ENCODE measurements at places on chromosomes 5 and 9.

DNA sequence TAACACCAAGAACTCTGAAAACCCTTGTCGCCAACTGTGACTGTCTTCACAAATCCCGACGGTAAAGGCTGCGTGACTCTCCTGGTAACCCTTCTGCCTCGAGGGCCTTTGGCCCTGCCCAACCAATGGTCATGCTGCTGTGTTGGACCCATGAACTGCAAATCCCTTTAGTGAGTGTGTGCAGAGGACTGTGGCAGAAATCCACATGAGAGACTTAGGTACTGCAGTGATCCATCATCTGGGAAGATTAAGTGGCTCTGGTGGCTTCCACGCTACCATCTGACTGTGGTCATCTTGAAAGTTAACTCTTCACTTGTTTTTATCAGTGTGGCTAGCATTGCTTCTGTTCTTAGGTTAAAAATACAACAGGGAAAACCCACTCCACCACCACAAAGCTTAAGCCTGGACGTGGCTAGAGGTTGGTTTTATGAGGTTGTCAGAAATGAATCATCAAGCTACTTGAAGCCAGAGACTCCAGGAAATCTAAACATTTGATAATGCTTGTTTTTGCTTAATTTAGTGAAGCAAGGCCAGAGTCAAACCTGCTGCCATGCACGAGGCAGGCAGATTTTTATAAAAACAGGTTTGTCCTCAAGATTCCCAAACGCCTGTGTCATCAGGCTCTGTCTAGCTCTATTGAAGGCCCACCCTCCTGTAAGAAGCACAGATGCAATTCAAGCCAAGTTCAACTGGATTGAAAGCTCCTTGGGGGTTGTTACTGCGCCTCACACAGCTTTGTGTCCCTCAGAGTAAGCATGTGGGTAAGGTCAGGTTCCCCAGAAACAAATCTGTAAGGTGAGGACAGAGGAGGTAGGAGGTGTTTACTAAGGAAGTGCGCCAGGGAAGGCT is 52.7 kb upstream of the ERCC6L2 start:
- DNase-seq: no peak

- no peak for DNase-seq
These were observed 34.5 kb upstream of the LIFR start for GRCh38 chr5:38590838-38591522.

DNA sequence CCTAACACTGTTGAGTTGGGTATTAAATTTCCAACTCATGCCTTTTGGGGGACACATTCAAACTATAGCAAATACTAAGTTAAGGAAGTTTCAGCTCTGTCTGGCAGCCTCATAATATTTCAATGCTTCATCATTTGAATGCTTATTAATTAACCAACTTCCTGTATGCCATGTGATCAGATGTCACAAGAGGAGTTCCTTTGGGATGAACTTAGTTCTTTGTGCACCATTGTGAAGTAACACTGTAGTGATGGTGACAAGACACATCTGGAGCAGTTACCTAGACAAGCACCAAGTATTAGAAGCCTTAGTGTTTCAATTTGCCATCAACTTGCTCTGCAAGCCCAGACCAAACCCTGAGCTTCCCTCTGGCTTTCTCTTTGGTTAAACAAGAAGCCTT is 90.7 kb upstream of the IL12B start:
- DNase-seq: no peak

- no peak for DNase-seq
These were observed 11.4 kb downstream of the BHMT start for GRCh38 chr5:79122973-79123372.

- peak; percentile 93 for DNase-seq
These were observed 158.9 kb downstream of the ADAMTSL1 start for GRCh38 chr9:18632632-18633403.

- DNase-seq: no peak
These were observed 68.0 kb downstream of the HINT1 start for GRCh38 chr5:131096774-131097710.

GRCh38 chr5:1013238-1013947 is 4.8 kb downstream of the NKD2 start:
- no peak for DNase-seq

DNA sequence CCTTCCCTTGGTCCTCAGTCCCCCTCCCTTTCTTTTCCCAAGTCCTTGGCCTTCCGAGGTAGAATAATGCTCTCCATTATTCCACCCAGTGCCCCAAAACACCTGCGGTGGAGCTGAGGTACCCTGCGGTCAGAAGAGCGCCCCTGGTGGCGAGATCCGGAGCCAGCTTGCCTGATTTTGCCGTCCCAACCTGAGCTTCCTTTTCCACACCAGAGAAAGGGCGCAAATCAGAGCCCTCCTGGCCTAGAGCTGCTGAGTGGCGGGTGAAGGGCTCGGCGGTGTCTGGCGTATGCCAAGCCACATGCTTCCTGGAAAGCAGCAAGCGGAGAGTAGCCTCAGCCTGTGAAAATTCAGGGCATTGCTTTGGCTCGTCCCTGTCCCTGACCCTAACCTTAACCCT is 21.1 kb upstream of the CARTPT start:
- no peak for DNase-seq

- DNase-seq: no peak
These were observed 468.5 kb downstream of the TMEM232 start for GRCh38 chr5:110257971-110258370.

GRCh38 chr5:16346380-16346779 is 119.2 kb downstream of the ZNF622 start:
- DNase-seq: no peak

GRCh38 chr5:181120306-181120705 is 10.7 kb downstream of the OR2V1 start:
- DNase-seq: no peak

DNA sequence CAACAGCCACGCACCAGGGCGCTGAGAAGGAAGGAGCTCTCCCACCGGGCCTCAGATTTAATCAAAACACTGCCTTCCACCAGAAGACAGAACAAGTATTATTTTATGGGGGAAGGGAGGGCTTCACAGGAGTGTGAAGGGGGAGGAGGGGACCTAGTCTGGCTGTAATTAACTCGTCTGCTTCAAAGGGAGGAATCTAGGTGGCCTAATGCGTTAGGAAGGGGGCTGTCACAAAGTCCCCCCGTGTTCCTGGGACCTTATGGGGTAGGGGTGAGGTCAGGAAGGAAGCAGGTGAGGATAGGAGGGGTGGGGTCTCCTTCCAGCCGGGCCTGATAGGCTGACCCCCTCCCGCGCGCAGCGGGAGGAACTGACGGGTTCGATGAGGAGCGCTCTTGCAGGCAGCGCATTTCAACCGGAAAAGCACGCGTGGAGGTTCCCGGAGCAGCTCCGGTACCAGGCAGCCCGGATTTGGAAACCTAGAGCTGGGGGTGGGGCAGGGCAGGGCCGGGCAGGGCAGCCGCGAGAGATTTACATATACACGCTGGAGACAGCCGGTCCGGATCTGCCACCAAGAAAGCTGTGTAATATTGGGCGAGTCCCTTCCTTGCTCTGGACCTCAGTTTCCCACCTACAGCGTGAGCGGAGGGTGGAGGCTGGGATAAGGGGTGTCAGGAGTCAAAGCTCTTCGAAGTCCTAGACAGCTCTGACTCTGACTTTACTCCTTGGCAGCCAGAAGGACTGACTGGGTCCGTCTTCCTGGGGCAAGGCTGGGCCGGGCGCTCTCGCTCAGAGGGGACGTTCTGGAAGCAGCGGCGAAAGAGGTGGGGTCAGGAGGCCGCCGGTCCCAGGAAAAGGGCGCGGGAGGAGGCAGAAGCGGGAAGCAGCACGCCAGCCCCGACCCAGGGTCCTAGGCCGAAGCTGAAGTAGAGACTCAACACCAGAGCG is 1.8 kb downstream of the SHB start:
- peak; percentile 68 for DNase-seq

- no peak for DNase-seq
These were observed 1.4 kb downstream of the MARCHF3 start for GRCh38 chr5:127028822-127029457.

Data from dermis microvascular lymphatic vessel endothelial cell (primary cell).